ENCODE measurements at places on chromosomes 7 and 10.
A peak's percentile ranks its signal among the peaks of the same experiment; 100 is the strongest.

DNA sequence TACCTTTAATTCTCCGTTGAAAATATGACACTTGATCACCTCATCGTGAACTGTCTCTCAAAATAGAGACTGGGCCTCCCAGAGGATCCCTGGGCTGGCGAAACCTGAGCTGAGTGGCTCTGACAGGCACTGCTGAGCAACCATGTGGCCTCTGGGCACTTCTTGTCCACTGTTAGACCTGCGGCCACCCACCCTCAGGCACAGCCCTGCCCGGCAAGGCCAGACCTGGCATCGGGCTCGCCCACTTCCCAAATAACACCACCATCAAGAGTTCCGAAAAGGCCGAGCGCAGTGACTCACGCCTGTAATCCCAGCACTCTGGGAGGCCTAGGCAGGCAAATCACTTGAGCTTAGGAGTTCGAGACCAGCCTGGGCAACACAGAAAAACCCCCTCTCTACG is 82.5 kb downstream of the COBL start:
- peak; percentile 38 for DNase-seq

DNA sequence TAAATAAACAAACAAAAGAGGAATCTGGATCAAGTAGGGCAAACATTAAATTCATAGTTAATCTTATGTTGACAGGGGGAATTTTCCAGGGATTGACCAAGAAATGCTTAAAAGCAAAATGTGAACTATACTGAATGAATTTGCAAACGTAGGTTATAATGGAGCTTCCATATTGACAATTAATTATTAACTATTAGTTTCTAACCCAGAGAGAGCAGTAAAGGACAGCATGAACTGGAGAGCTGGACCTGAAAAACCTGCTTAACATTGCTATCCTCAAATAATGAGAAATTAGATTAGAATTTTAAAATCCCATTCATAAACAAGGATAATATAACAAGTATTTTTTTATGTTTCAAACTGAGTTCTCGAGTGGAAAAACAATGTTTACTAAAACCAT is 1089.6 kb downstream of the DNAJB9 start:
- DNase-seq = no peak

DNA sequence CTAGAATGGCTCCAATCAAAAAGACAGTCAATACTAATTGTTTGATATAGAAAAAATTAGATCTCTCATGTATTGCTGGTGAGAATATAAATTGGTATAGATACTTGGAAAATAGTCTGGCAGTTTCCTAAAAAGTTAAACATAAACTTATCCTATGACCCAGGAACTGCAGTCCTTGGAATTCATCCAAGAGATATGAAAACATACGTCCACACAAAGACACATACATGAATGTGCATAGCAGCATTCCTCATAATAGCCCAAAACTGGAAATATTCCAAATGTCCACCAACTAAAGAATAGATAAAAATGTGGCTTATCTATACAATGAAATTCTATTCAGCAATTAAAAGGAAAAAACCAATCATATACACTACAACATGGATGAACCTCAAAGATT is 128.4 kb downstream of the ZFAND4 start:
- no peak for DNase-seq

DNA sequence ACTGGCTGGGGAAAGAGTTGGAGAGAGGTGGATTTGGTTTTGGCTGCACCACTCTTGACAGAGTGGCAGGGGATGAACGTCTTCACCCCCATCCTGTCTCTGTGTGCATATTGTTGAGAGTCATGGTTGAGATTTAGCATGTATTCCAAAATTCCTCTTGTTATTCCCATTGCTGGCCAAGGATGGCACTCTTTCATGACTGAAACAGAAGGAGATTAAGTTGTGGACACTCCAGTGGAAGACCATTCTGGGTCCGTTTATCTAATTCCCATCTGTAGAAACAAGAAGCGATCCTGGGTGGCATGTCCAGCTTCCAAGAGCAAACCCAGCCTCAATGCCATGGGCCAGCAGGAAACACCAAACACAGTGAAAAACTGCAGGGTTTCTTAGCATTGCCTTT is 469.0 kb upstream of the IGFBP3 start:
- DNase-seq = no peak

- no peak for DNase-seq
Observed at GRCh38 chr7:135942614-135943013, 34.5 kb downstream of the MTPN start.

DNA sequence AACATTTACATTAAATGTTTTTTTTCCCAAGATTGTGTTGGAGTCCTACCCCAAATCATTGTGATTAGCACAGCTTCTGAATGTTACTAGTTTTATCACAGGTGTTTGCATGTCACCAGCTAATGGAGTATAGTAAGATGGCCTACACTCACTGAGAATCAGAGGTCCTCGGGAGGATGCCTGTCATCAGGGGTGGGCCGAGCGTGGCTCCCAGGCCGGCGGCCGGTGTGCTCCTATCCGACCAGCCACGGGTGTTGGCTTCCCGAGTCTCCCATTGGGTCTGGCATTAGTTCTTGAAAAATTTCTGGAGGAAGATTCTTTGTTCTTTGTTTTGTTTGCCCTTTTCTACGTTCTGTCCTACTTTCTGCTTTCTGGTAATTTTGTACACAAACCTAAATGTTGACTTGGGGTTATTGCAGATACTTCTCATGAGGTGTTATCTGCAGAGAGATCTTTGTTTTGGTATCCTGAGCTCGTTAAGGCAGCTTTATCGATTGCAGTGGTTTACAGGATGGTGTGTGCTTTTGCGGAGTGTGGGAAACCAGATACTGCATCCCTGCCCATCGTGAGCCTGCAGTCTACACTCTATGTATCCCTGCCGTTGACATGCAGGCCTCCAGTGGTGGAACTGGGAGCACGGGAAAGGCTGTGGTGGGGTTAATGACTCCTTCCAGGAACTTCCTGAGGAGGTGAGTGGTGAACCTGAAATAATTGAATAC is 67.3 kb upstream of the DNAJB6 start:
- no peak for DNase-seq

GRCh38 chr7:44391171-44391570 is 65.8 kb upstream of the CAMK2B start:
- DNase-seq = peak; percentile 23

GRCh38 chr7:150903606-150904005 is 51.3 kb downstream of the AOC1 start:
- no peak for DNase-seq

DNA sequence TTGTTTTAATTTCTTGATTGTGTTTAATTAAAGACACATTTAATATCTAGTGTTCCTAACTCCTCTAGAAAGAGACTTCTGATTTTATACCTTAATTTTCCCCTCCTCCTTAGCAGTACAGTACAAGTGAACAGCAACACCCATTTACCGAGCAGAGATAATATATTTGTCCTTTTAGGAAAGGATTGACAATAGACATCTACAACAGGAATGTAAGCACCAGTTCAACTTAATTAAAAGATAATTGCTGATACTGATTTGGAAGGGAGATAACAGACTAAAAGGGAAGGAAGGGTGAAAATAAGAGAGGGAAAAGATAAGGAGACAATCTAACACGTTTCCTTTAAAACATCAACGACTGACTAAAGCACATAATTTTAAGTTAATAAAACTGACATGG is 119.3 kb downstream of the SRPK2 start:
- no peak for DNase-seq

- DNase-seq = no peak
Observed at GRCh38 chr10:57962839-57963238, 304.9 kb downstream of the IPMK start.

DNA sequence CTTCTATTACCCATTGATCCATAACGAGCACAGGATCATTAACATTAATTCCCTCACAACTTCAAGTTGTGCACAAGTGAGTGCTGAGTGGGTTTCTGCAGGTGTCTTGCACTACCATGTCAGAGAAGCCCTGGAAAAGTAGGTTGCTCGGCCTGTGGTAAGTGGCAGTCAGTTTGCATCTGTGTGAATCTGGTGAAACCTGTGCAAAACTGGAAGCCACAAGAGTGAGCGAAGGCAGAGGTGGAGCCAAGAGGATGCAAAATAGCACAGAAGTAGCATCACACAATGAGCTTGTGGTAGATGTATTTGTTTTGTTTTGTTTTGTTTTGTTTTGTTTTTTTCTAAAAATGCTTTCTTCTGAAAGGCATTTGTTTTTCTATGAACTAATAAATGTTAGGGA is 181.5 kb downstream of the THSD7A start:
- DNase-seq = no peak

GRCh38 chr10:122782911-122783310 is 62.7 kb downstream of the CUZD1 start:
- DNase-seq = no peak

GRCh38 chr7:90788052-90788451 is 191.9 kb downstream of the CDK14 start:
- peak; percentile 55 for DNase-seq

DNA sequence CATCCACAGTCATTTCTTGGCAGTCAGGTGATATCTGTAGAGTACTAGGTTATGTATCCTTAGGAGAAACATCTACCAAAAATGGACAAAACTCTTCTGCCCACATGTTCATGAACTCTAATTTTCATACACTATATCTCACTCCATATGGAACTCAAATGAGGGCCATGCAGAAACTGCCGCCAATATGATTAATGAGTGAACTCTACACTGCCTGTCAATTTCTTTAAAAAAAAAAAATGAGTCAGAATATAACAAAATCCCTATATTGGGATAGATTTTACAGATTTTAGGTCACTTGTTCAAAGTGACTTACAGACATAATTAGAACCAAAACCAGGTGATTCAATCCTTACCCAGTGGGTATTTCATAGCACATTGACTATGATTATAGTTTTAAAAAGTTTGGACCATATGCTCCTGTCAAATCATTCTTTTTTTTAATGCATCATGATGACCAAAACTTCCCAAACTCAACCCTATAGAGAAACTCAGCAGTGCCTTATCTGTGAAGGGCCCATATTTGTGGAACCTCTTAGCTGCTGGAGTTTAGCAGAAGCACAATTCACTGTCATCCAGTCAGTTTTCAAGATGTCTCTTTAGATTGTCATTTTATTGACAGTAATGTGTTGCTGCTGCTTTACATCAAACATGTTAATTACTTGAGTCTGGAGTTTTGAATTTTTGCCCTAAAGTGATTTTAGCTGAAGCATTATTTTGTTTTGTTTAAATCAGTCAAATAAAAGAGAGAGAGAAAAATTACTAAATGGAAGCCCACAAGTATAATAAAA is 11.1 kb downstream of the LRRN3 start:
- no peak for DNase-seq

- DNase-seq = no peak
Observed at GRCh38 chr7:44266526-44266925, 58.9 kb downstream of the CAMK2B start.

- no peak for DNase-seq
Observed at GRCh38 chr7:32564542-32564941, 69.3 kb downstream of the AVL9 start.

DNA sequence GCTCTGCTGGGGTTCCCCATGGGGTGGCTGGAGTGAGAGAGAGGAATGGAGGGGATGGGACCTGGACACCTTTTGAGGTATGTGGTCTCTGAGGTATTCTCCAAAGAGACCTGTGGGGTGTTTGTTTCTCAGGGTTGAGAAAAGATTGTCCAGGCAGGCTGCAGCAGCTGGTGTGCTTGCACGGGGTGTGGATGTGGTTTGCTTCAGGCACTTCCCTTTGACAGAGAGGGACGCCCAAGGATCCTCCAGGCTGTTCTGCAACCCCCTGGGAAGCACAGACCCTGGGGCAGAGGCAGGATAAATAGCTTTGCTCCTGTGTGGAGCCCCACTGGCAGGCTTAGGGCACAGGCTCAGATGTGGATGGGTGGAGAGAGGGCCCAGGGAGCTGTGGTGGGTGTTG is 115.1 kb upstream of the AGK start:
- no peak for DNase-seq

- peak; percentile 73 for DNase-seq
Observed at GRCh38 chr10:71735709-71736569, 16.4 kb upstream of the C10orf105 start.

GRCh38 chr10:116947841-116948529 is 57.0 kb downstream of the SHTN1 start:
- DNase-seq = peak; percentile 67

GRCh38 chr7:133940368-133940767 is 186.8 kb upstream of the LRGUK start:
- DNase-seq = no peak

DNA sequence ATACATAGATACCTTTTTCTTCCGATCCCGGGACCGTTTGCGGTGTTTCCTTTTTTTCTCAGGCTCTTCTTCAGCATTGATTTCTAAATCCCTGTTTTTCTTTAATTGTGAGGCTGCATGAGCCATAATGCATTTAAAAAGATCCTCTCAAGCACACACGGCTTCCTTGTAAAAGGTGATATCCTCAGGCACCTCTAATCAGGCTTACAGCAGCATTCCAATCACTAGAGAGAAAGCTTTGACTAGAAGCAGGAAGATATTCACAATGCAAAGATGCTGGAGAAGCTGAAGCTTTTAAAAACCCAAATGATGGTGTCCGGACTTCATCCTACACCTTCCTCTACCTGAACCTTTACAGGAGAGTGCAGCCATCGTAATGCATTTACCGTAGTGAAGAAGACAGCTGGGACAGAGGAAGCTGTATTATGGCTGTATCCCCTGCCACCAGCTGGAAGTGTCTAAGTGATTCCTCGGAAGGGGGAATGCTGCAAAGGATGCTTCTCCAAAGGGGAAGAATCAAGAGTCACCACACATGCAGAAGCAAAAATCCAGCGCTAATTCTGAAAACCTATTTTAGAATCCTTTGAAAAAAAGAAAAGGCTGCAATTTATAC is at the start of gene ANK3:
Gene ANK3, minus strand, starts transcription at position 463 of the 613 bp plus-strand sequence. Its CDS starts 337 bp downstream, at position 126.
- no peak for DNase-seq

DNA sequence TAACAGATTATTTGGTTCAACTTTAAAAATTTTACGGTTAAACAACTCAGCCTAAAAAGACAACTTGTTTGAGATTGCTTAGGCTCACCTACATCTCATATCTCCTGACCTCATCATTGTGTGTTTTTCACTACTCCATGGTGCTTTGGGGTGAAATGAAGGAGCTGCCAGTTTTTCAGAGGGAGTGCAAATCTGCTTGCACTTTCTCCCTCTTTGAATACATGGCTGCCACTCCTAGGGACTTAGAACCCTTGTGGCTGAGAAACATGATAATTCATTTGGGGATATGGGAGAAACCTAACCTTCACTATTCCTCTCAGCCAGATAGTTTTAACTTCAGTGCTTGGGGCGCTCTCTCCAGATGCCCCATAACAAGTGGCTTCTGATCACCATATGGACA is 2.7 kb downstream of the CCSER2 start:
- DNase-seq = no peak

DNA sequence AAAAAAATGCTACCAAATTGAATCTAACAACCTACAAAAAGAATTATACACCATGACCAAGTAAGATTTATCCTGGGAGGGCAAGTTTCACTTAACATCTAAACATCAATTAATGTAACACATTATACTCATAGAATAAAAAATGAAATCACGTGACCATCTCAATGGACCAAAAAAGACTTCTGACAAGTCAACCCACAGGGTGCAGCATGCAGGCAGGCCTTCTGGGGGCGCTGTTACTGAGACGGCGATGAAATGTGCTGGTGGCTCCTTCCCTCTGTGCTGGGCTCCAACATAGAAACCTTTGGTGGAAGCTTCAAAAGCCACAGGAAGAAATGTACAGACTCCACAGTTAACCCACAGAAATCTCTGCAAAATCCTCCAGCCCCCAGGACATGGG is 103.1 kb downstream of the INHBA start:
- peak; percentile 89 for DNase-seq

All from endodermal cell (in vitro differentiated cells).